ENCODE measurements at places on chromosomes 2 and 18.
A peak's percentile ranks its signal among the peaks of the same experiment; 100 is the strongest.

- DNase-seq, result no peak
These were observed 28.6 kb upstream of the GALNT5 start for GRCh38 chr2:157228946-157229345.

- DNase-seq, result no peak
These were observed 37.9 kb downstream of the INHBB start for GRCh38 chr2:120383631-120384340.

- no peak for DNase-seq
These were observed 716.7 kb downstream of the DCDC2C start for GRCh38 chr2:4420032-4420431.

DNA sequence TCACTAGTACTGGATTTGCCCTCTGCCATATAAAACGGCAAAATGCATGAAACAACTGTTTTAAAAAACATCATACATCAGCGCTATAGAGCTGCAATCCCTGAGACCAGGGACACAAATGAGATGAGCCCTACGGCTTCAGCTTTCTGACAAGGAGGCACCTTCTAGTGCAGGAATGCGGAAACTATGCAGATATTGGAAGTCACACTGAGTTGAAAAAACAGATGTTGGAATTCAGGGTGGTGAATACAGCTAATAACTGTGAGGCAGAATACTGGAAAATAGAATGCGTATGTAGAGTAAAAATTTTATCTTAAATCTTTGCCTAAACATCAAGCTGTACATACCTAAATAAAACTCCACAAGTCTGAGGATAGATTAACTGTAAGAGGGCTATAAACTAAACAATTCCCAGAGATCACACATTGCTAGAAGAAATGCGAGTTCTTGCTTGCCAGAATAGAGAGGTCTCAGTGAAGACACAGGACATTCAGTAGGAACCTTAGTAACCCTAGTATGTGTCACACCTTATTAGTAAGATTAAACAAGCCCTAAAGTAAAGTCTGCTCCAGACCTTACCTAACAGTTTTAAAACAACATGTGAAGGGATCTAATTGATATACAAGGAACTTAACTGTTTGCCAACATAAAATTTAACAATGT is 541.4 kb upstream of the DDX18 start:
- no peak for DNase-seq

GRCh38 chr2:49569176-49569575 is 414.9 kb upstream of the FSHR start:
- DNase-seq, result no peak

- no peak for DNase-seq
These were observed 46.7 kb upstream of the LCLAT1 start for GRCh38 chr2:30400151-30400954.

DNA sequence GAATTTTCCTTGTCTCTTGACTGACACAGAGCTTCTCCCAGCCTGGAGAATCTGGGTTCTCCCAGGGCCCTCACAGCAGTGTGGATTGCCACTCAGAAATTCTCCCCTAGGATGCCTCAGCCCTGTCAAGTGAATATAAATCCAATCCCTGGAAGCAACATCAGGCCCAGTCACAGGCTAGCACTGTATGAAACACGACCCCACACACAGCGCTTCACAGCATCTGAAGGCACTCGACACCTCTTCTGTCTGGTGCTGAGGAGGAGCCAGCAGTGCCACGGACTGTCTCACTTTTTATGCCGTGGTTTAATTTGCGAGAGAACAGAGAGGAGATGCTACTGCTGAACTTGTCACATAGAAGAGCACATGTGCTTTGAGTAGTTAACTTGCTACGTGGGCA is 164.5 kb downstream of the NAPG start:
- DNase-seq, result no peak

DNA sequence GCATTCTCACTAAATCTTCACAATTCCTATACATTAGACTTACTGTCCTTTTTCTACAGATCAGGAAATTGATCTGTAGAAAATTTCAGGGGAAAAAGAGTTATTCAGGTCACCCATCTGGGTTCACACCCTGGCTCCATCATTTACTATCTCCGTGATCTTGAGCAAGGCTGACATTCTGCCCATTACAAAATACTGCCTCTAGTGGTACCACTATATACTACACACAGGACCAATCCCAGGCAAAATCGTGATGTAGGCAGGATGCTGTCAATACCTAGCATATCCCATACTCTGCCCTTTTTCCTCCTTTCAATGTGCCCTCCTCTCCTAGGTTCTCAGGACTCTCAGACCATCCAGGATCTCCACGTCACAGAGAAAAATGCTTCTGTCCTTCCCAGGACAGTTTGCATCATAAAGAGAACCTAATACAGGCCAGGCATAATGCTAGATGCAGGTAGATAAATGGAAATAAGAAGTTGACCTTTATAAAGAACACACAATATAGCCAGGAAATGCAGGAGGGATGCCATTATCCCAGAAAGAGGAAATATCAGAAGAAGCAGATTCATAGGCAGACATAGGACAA is 101.9 kb downstream of the CDH20 start:
- DNase-seq, result no peak

DNA sequence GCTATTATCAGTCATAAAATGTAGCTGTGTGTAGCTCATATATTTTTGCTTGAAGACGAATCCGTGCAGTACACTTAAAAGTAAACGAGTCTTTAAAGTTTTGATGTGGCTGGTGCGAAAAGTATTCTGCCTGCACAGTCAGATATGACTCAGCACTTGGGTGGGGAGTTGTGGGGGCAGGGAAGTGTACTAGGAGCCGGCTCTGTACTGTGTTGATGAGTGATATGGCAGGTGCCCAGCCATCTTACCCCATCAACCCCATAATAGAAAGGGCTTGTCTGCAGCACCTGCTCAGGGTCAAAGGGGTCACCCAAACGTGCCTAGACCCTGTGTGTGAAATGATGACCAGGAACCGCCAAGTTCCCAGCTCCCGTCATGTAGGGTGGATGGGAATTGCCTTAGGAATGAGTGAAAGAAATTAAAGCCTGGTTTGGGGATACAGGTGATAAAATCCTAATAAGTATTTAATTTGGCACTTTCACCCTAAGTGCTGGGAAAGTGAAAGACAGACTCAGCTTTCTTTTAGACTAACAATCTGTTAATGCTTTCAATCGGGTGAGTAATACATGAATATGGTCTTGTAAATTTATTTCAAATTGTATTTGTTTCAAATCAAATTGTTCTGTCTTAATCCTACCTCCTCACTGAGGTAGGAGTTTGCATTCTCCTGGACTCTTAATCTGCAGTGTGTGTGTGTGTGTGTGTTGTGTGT is 48.0 kb downstream of the BCL2L11 start:
- DNase-seq, result peak; percentile 63

DNA sequence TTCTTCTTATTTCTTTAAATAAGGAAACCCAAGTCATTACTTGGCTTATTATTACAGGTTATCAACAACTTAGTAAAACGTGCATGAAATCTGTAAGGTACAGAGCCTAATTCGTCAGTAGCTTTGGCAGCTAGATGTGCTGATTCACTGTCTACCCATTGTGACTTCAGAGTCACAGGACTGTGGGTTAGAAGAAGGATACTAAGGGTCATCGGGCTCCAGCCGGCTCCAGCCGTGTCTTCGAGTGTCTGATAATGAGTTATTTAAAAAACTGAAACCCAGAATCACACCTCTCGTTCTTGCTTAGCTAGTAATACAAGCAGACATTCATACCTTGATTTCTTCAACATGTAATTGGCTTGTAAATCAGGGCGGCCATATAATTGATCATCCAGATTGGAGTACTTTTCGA is 170.5 kb downstream of the FMNL2 start:
- no peak for DNase-seq

- DNase-seq, result no peak
These were observed 5.0 kb downstream of the HAAO start for GRCh38 chr2:42787424-42787787.

- no peak for DNase-seq
These were observed 21.0 kb upstream of the SANBR start for GRCh38 chr2:61044636-61045035.

DNA sequence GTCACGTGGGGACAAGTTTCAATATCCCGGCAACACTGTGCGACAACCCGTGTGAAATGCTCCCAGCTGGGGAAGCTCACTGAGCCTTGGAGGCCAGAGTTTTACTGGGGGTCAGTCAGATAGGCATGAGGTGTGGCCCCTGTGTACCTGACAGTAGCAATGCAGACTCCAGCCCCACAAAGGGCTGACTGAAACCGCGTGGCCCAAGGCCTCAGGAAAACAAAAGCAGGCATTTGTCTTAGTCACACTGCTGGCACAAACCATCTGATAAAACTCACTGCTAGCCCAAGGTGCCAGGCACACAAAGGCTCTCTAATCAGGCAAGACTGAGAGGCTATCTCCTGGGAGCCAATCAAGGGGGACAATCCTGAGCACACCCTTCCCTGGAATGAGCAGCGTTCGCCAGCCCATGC is 786.6 kb upstream of the RAB6C start:
- no peak for DNase-seq

DNA sequence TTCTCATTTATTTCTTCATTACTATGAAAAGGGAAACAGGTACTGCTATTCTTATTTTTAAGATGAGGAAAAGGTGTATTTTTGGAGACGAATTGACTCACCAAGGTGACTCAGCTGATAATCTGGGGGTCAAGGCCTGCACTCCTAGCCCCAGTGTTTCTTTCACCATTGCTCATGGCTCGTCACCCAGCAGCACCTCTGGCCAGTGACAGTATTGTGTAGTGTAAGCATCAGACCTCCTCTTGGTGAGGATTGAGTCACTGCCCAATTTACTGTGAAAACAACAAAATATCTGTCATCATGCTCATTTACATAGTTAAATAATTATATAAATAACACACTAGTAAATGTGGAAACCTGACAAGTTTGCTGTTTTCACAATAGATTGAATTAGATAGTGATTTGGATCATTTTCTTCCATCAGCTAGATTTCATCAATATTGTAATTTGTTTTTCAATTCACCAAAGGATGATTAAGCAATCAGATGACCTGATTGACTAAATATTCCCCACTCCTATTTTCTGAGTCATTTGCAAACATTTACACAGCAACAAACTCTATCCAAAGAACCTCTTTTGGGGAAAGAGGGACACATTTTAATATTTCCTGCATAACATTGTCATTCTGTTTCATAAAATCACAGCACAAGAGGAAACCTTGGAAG is 492.8 kb upstream of the RAB12 start:
- DNase-seq, result no peak

DNA sequence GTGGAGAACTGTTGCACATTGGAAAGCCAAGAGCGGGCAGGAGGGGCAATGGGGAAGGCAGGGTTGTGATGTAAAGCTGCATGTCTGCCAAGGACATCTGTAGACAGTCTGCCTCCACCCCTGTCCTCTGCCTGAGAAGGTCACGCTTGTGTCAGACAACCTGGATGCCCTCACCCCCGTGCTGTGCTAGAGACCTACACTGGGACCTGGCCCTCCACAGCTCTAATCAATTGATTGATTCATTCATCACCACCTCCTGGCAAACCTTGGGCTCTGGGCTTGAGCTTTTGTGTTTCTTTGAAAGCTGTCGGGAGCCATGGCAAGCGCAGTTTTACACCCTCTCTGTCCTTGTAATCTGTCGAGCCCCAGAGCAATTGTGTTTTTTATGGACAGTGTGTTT is 41.1 kb downstream of the MARCO start:
- DNase-seq, result no peak

GRCh38 chr18:27787547-27787946 is 389.4 kb downstream of the CDH2 start:
- no peak for DNase-seq

- no peak for DNase-seq
These were observed 141.8 kb upstream of the SLC35G4 start for GRCh38 chr18:11467611-11468010.

DNA sequence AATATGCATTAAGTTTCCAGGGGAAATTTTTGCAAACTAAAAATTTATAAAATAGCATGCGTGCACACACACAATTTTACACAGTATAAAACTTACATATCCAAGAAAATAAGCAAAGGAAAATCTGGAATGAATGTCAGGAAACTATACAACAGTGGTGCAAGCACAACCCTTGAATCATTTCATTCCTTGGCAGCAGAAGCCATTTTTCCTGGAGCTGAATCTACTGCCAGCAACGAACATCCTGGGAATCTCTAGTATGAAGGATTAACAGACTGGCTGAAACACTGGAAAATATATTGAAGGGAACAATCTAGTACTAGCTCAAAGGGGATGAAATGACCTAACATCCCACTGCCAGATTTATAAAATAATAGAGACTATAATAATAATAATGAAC is 235.3 kb downstream of the DYM start:
- DNase-seq, result no peak

DNA sequence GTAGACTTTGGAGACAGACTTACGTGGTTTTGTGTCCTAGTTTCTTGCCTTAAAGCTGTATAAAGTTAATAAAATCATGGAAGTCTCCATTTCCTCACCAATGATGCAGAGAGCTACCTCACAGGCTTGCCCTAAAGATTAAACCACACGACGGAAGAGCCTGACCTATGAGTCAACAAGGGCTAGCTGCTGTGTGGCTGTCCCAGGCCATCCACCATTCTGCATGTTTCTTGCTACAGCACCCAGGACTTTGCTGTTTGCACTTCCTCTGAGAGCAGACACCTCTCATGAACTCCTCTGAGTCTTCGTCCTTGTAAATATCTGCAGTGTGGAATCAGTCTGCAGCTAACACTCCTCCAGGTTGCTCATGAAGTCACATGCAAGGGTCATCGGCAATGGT is 160.0 kb upstream of the TRIB2 start:
- DNase-seq, result no peak

DNA sequence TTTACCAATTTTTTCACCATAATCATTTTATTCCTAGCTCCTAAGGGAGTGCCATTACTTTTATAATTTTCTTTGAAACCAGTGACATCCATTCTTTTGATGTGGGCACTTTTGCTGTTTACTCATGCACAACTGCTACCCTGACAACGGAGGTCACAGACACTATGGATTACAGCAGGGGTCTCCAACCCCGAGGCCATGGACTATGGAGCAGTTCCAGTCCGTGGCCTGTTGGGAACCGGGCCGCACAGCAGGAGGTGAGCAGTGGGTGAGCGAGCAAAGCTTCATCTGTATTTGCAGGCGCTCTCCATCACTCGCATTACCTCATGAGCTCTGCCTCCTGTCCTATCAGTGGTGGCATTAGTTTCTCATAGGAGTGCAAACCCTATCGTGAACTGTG is 34.6 kb downstream of the PRPF40A start:
- DNase-seq, result no peak

- DNase-seq, result no peak
These were observed 36.5 kb upstream of the TTN start for GRCh38 chr2:178843697-178844096.

- no peak for DNase-seq
These were observed 43.3 kb downstream of the PLEKHB2 start for GRCh38 chr2:131148426-131148825.

DNA sequence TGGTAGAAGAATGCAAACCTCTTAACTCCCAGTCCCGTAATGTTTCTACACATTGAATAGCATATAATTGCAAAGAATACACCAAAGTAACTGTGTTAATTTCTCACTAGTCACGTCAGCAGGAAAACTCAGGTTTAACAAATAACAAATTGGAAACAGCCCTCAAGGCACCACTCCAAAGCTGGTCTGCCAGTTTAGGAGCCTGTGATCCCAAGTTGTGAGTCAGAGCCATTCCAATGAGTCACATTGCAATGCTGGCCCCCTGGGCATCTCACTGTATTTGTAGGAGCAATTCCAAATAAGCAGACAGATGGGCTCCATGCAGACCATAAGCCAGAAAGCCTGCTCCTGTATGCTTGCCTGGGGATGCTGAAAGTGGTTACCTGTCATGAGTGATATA is 143.2 kb upstream of the SETBP1 start:
- no peak for DNase-seq

- no peak for DNase-seq
These were observed 48.8 kb downstream of the ALPK2 start for GRCh38 chr18:58580078-58580477.

GRCh38 chr2:10906926-10907625 is 4.7 kb upstream of the KCNF1 start:
- DNase-seq, result no peak
